ENCODE measurements at places on chromosomes 3 and 15.

DNA sequence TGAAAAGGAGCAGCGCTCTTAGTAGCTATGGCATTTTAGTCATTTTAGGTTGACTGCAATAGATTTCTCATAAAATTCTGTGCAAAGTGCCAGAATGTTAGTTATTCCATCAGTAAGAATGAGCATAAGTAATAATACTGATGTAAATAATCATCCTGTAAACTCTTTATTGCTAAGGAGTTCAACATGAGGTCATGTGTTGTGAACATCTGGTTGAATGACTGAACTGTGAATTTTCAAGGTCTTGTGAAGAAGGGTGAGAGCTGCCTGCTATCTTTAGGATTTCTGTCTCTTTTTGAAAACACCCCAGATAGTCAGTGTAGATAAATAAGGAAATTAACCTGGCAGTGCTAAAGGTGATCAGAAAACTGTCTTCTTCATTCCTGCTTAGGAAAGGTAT lies 333.4 kb upstream of the TBC1D5 start:
- no peak for DNase-seq

GRCh38 chr3:13273604-13274105 lies 146.5 kb downstream of the NUP210 start:
- no peak for DNase-seq

- no peak for DNase-seq
Observed at GRCh38 chr3:60391292-60391691, 860.0 kb downstream of the FHIT start.

- no peak for DNase-seq
Observed at GRCh38 chr3:112043621-112044201, 9.2 kb downstream of the TMPRSS7 start.

GRCh38 chr15:76763554-76763953 lies 141.6 kb downstream of the SCAPER start:
- no peak for DNase-seq

- DNase-seq, result no peak
Observed at GRCh38 chr15:72271895-72272212, 500 bp downstream of the PARP6 start.

DNA sequence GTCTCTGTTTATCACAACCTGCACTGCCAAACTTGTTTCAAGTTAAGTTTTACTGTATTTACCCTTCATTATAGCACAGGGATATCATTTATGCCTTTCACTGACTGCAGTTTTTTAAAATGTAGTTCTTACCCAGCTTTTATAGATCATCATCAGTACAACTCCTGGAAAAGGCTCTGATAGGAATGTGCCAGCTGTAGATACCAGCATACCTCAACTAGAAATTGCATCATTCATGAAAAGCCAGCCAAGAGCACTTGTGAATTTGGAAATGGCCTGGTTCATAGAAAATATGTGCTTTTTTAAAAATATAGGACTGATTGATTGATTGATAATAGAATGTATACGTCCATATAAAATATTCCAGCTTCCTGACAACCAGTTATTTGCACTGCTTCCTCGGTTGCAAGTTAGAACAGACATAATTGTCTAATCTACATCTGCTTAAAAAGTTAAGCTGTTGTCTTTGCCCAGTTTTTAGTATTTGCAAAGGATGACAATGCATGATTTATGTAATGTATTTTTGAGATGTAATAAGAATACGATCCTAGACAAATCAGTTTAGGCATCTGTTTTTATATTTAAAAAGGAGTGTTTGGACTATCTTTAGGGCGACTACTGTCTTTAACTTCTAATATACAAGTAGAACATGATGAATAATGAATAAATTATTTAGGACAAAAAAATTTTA lies 58.5 kb downstream of the DCUN1D1 start:
- no peak for DNase-seq

DNA sequence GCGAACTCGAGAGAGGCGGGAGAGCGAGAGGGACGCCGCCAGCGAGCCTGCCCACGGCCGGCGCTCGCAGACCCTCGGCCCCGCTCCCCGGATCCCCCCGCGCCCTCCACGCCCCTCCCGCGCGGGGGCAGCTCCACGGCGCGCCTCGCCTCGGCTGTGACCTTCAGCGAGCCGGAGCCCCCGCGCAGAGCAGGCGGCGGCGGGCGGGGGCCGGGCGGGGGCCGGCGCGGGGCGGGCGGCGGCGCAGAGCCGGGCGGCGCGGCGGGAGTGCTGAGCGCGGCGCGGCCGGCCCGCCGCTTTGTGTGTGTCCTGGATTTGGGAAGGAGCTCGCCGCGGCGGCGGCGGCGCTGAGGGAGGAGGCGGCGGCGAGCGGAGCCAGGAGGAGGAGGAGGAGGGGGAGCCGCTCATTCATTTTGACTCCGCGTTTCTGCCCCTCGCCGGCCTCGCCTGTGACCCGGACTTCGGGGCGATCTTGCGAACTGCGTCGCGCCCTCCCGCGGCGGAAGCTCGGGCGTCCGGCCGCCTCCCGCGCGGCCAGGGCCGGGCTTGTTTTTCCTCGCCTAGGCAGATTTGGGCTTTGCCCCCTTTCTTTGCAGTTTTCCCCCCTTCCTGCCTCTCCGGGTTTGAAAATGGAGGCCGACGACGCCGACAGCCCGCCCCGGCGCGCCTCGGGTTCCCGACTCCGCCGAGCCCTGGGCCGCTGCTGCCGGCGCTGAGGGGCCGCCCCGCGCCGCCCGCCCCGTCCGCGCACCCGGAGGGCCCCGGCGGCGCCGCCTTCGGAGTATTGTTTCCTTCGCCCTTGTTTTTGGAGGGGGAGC lies 524 bp downstream of the IGF1R start:
- no peak for DNase-seq

DNA sequence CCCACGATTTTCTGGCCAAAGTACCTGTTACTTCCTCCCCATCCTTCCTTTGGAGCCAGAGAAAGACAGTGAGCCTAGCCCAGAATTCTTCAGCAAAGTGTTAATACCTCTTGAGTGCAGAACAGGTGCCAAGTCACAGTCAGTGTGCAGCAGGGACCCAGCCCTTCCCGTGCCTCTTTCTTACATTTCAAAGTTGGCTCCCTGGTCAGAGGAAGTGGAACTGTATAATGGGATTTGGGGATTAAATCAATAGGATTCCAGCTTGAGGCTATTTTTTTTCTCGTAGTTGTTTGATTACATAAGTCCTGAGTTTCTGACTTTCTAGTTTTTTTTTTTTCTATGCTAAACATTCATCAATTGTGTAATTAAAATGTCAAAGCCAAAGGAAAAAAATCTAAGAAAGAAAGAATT lies 52.6 kb upstream of the ABHD10 start:
- DNase-seq, result no peak

GRCh38 chr3:134374791-134375581 lies 739 bp upstream of the AMOTL2 start:
- DNase-seq, result peak; percentile 71

DNA sequence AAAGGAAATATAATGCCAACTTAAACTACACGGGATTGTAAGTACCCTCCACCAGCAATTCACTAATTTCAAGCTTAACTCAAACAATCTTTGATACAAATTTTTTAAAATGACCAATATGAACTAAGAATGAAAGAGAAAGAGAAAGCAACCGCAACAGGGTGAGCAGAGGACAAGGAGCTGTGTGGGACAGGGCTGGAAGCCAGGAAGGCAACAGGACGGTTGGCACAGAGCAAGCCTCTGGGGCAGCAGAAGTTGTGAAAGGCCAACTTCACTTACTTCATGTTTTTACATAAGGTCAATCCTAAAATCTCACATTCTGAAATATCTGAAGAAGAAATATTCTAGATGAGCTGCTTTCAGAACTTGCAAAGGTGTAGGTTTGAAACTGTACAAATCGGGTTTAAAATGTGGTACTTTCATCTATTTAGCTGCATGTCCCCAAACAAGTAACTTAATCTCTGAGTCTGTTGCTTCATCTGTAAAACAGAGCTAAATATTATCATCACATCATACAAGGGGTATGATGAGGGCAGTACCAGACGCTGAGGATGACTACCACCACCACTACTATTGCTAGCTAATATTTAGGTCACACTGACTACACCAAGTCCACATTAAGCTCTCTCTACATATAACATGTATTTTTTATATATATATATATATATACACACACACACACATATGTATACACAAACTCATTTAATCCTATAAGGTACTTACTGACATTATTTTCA lies 101.7 kb downstream of the IGSF11 start:
- no peak for DNase-seq

- DNase-seq, result no peak
Observed at GRCh38 chr3:189567766-189568420, 63.3 kb upstream of the TP63 start.

- DNase-seq, result no peak
Observed at GRCh38 chr3:3641877-3642455, 157.3 kb upstream of the LRRN1 start.

GRCh38 chr15:97143592-97144376 lies 813.3 kb downstream of the NR2F2 start:
- DNase-seq, result no peak

- no peak for DNase-seq
Observed at GRCh38 chr15:69500339-69500738, 47.7 kb downstream of the RPLP1 start.

GRCh38 chr3:77475507-77475906 lies 435.6 kb downstream of the ROBO2 start:
- no peak for DNase-seq

- no peak for DNase-seq
Observed at GRCh38 chr3:98726084-98726483, 37.1 kb upstream of the ST3GAL6 start.

DNA sequence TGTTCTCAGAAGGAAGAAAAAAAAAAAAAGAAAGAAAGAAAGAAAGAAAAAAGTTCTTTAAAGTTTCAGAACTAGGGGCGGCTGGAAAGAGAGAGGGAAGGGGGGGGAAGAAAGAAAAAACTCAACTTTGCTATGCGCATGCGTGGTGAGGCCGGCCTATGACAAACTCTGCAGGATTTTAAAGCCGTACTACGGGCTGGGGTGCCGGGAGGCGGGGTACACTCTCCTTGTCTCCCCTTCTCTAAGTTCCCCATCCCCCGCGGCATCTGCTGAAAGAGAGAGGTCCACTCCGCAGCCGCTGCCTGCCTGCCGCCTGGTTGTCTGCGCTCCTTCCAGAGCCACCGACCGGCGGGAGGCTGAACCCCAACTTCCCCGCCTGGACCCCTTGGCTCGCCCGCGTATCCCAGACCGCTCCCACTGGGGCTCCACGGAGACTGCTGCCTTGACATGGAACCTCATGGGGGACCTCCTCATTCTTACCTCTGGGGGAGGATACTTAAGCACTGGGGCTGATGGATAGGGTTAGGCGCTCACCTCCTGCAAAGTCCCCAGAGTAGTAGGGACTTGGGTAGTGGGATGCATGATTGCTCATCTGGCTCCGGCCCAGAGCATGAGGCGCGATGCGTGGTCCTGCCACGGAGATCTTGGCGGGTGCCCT lies 1.4 kb upstream of the WNT5A start:
- no peak for DNase-seq
